Right lung (tissue), 10 donors: ENCODE measurements at places on chromosomes 3 and 15.

- DNase-seq, result no peak
Measured at GRCh38 chr3:123031051-123031450, 3.5 kb upstream of the SEMA5B start.

DNA sequence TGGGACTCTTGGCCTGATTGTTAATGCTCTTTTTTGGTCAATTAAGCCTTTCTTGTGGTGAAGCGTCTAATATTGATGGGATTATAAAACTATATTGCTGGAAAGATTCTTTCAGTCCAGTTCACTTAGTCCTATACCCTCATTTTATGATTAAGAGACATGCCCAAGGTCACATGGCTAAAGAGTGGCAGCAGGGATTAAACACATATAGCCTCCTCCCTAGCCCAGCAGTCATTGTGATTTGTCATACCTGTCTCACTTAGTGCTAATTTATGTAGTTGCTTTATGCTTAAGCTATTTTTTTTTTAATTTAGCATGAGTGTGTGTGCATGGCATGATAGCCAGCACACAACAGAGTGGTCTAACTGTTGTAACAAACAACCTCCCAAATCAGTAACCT lies 9.5 kb downstream of the PARP14 start:
- no peak for DNase-seq

- no peak for DNase-seq
Measured at GRCh38 chr3:184741798-184742675, 30.2 kb upstream of the MAGEF1 start.

GRCh38 chr3:187960820-187961219 lies 193.1 kb upstream of the LPP start:
- DNase-seq, result no peak

DNA sequence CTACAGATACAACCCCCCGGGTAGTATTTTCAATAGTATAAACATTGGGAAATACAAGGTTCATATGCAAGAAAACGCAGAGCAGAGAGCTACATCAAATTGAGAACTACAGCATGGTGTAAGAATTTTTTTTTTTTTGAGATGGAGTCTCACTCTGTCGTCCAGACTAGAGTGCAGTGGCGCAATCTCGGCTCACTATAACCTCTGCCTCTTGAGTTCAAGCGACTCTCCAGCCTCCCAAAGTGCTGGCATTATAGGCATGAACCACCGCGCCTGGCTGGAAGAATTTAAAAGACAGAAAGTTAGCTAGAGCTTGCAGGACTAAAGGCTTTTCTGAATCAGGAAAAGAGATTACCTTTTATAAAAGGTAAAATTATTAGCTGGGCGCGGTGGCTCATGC lies 42.0 kb downstream of the PIGB start:
- no peak for DNase-seq

GRCh38 chr3:17307482-17307881 lies 422.7 kb downstream of the PLCL2 start:
- DNase-seq, result no peak

- no peak for DNase-seq
Measured at GRCh38 chr15:31439328-31439727, 112.7 kb downstream of the KLF13 start.

DNA sequence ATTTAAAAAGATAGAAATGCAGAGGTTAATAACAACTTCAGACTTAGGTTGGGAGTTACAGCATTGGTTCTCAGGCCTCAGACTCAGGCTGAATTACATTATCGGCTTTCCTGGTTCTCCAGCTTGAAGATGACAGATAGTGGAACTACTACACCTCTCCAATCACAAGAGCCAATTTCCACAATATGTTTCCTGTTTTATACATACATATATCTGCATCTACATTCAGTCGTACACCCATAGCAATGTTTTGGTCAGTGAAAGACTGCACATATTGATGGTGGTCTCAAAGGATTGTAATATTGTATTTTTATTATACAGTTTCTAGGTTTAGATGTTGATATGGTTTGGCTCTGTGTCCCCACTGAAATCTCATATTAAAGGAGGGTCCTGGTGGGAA lies 35.4 kb downstream of the AADACL2 start:
- no peak for DNase-seq
